ENCODE measurements at places on chromosomes 7 and 10.

DNA sequence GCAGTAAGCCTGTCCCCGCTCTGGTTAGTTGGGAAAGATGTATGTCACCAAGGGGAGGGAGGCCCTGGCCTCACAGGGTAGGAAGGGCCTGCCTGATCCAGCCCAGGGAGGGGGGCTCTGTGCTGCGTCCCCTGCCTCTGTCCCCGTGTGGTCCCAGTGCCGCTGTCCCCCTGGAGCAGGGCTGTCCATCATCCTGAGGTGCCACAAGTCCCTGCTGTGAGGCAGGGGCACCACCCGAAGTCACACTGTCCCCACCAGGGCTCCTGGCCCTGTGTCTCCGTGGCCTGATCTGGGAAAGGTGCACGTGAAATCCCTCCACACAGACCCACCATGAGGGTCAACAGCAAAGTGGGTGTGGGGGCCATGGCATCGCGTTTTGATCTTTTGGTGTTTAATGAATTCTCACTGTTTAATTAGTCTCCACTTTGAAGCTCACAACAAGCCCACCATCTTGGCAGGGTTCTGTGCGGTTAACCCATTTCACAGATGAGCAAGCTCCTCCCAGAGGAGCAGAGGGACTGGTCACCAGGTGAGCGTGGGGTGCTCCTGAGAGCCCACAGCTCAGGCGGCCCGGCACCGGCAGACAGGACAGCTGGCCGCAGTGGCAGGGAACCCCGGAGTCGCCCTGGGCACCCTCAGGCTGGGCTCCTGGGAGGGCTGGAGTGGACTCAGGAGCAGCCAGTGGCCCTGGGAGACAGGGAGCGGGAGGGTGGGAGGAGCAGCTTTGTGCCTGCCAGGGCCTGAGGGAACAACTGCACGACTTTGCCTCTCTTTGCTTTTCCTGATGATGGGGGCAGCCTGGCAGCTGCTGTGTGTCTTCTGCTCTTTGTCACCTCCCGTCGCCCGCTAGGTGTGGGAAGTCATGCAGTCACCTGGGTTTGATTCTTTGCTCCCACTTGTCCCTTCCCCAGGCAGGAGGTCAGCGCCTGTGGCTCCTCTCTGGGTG is 12.0 kb upstream of the CRYGN start:
- peak; percentile 70 for DNase-seq

GRCh38 chr7:45588466-45588865 is 14.3 kb downstream of the ADCY1 start:
- no peak for DNase-seq

DNA sequence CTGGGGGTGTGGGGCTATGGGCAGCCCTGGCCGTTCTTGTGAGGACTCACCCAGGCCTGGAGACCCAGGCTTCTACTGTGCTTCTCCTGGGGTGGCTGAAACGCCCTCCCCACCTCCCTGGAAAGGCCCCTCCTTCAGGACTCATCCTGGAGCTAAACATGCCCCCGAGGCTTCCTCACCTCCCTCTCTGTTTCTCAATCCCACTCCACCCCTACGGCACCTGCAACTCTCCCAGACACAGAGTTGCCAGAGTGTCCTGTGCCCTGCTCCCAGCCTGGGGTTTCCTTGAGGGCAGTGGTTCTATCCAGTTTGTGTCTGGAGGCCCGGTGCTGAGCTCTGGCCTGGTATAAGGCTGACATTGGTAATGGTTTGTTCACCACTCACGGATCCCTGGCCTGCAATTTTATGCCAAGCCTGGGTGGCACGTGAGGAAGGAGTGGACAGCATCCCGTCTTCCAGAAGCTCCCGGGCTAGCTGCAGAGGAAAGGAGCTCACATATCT is 68.0 kb downstream of the GRID1 start:
- peak; percentile 58 for DNase-seq

- DNase-seq: no peak
These were observed 113.9 kb downstream of the MGMT start for GRCh38 chr10:129580901-129581300.

- DNase-seq: no peak
These were observed 431.3 kb upstream of the ETV1 start for GRCh38 chr7:14420768-14421167.

DNA sequence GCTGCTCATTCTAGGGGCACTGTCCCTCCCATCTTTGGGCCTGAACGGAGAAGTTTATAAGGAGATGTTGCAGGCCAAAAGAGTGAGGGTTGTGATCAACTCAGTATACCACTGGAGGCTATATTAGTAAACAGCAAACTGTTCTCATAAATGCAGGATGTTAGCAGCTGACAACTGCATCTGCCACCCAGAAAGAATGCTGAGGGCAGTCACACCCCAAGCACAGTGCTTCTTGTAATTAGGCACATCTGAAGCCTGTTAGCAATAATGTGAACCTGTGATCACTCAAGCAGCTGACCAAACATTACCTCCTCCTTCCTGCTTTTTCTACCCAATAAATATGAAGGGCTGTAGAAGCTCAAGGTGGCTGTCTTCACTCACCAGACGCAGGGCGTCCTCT is 38.4 kb upstream of the ZNF138 start:
- no peak for DNase-seq

DNA sequence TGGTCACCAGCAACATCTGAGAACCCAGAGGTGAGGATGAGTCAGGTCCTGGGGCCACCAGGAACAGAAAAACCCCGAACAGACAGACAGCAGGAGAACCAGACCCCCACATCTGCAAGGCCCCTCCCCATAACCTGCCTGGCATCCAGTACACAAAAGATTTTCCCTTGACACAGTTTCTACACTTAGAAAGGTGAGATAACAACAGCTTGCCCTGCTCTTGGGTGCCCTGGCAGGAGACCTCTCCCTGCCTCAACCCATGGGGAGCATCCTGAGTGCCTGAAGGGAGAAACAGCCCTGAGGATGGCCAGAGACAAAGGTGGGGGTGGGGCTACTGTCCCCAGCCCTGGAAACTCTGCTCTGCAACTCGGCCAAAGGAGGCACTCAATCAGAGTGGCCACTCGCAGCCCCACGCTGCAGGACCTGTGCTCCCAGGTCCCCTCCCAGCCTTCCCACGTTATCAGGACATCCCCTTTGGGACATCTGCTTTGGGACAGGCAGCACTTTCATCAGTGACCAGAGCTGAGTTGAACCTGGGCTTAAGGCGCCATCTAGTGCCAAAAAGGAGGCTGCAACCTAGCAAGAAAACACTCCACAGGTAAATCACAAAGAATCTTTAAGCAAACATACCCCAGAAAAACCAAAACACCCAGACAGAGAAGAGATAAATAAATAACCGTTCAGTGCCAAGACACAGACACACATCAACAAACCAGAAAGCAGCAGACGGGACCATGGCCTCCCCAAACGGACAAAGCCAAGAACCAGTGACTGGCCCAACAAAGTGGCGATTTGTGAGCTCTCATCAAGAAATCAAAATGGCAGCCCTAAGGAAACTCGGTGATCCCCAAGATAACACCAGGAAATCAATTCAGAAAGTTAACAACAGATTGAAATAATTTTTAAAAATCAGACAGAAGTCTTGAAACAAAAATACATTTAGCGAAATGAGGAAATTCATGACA is 233.7 kb downstream of the PTPRN2 start:
- peak; percentile 56 for DNase-seq

GRCh38 chr10:5165738-5166137 is 19.2 kb downstream of the AKR1C8 start:
- no peak for DNase-seq

DNA sequence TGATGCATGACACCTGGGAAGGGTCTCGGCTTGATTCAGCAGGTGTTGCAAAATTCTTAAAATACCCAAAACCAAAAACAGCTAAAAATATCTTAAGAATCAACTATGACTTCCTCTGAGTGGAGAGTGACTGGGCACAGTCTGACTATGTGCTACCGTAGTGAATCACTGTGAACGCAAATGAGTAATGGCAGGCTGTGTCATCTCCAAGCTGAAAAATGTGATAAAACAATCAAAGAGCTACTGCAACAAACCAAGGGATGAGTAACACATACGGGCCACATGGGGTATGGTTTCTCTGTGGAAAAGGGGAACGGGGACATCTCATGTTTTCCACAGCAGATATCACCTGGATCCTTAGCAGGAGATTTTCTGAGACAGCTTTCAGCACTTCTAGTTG is 127.5 kb downstream of the ABCA13 start:
- DNase-seq: no peak

DNA sequence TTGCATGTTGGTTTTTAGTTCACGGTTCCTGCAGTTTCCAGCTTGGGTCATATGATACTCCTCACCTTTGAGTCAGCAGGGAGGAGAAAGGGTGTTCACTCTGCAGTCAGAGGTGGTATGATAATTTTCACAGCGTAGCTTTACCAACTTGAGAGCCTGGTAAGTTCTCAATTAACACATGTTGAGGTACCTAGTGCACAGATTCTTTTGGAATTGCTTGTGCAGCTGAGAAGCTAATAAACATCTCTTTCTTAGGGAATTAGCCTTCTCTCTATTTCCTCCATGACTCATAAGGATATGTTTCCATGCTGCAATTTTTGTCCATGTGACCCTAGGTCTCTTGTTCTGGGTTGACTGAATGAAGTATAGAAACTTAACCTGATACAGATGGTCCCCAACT is 166.6 kb downstream of the KIF20B start:
- DNase-seq: no peak

DNA sequence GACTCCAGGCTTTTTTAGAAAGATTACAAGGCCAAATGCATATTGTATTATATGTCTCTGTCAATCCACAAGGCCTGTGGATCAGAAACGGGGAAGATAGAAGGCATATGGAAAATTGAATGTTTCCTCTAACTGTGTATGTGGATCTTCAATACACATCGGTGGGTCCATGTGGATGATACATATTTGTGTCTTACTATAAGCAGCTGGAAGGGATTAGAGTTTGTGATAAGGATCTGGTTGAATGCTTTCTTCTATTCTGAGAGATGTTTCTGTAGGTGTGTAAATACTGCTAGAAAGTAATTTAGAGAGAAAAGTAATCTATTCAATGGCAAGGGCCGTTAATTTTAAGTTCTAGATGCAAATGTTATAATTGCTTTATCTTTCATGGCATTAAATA is 137.8 kb upstream of the AKR1E2 start:
- DNase-seq: no peak

DNA sequence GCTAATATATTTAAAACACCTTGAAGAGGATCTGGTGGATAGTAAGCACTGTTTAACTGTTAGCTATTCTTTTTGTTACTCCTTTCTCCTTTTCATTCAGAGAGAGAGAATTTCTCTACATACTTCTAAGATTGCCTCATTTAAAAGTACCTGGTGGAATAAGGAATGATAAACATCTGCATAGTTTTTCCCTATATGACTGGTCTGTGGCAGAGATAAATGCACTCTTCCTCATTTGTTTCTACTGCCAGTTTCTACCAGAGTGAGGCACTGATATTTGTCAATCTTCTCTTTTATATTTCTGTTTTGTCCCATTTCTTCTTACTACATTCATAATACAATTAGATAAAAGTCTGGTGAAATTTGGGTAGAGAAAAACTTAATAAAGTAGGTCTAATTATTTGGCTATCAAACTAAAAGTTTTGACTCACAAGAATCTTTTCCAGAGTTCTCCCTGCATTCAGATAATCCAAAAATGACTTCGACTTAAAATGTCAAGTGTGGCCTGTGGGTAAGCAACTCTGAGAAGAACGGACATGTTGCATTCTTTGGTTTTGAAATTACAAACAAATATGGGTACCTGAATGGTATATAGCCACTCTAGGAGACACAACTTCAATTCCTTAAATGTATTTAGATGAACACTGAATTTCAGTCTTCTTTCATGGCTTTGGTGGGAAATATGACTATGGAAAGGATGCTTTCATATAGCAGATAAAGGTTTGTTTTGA is 38.8 kb downstream of the RNLS start:
- DNase-seq: no peak

- DNase-seq: no peak
These were observed 141.1 kb upstream of the PCBD1 start for GRCh38 chr10:71029411-71029892.

- no peak for DNase-seq
These were observed 574 bp upstream of the IL6 start for GRCh38 chr7:22726345-22726906.

DNA sequence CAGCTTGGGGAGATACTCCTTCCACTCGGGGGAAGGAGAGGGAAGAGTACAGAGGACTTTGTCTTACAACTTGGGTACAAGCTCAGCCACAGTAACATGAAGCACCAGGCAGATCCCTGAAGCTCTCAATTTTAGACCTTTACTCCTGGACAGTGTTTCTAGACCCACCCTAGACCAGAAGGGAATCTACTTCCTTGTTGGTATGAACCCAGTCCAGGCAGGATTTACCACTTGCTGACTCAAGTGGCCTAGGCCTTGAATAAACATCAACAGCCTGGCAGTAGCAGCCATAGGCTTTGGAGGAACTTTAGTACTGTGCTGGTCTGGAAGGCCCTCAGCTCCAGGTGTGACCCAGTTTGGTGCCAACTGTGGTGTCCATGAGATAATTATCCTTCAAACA is 173.1 kb downstream of the ADRA2A start:
- no peak for DNase-seq

- no peak for DNase-seq
These were observed 25.8 kb upstream of the ZRANB1 start for GRCh38 chr10:124916098-124916584.

GRCh38 chr10:50621968-50622705 is 1.6 kb downstream of the SGMS1 start:
- peak; percentile 97 for DNase-seq

DNA sequence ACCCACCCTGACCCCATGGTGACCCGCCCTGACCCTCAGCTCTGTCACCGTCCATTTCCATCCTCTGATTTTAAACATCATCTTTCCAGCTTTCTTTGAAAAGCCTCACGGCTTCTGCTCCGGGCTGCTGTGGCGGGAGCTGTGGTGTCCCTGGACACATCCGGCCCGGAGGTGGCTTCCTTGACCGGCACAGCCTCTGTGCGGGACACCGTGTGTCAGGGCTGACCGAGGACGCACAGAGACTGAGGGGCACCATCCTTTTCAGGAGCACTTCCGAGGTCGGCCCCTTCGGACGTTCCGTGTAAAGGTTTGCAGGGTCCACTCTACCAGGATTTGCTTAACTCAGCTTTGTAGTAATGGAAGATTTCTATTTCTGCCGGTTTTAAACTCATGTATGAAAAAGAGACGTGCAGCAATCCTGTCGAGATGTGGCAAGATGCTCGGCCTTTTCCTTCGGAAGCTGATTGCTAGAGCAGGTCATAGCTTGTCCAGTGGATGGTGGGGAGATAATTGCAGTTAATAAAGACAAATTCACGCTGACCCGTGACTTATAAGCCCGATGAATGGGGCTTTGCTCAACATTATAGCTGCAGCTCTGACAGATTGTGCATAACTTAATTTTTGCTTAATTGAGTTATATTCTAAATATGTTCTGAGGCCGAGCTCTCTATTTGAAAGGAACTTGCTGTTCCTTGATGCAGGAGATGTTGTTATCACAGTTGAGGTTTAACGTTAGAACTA is 54.4 kb upstream of the CFAP46 start:
- no peak for DNase-seq

DNA sequence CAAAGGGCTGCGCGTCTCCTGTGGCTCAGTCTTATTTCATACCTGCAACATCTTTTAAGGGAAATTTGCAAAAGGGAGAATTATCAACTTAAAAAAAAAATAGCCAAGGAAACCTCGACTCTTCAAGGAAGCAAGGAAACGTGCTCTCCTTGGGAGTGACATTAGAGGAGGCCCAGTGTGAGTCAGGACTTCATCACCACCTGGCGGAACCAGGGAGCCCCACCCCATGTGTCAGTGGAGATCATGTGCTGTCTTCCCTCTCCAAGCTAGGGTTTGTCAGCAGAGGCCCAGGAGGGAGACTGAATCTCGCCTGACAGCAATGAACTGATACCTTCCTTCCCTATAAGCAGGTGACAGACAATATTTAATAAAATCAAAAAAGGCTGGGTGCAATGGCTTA is 28.9 kb downstream of the POR start:
- no peak for DNase-seq
